Skeletal muscle cell (primary cell): ENCODE measurements at places on chromosomes 5 and 9.

DNA sequence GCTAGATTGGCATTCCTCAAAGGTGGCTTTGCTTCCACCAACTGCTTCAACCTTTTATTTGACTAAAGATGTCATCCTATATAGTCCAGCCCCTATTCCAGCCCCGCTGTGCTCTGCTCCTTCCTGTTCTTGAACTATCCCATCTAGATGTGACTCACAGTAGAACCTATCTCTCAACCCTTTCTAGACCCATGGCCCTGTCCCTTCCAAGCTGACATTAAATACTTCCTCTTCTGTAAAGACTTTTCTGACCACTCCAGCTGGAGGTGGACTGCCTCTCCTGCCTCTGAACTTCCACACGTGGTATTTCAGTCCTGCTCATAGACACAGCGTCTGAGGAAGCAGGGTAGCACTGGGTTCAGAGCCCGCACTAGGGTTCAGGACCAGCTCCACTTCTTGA, 32.4 kb downstream of the OSTF1 start:
- no peak for DNase-seq

- DNase-seq: no peak
Measured at GRCh38 chr9:95305770-95306492, 11.6 kb downstream of the FANCC start.

GRCh38 chr9:82726424-82727276, 336.3 kb downstream of the RASEF start:
- no peak for DNase-seq

DNA sequence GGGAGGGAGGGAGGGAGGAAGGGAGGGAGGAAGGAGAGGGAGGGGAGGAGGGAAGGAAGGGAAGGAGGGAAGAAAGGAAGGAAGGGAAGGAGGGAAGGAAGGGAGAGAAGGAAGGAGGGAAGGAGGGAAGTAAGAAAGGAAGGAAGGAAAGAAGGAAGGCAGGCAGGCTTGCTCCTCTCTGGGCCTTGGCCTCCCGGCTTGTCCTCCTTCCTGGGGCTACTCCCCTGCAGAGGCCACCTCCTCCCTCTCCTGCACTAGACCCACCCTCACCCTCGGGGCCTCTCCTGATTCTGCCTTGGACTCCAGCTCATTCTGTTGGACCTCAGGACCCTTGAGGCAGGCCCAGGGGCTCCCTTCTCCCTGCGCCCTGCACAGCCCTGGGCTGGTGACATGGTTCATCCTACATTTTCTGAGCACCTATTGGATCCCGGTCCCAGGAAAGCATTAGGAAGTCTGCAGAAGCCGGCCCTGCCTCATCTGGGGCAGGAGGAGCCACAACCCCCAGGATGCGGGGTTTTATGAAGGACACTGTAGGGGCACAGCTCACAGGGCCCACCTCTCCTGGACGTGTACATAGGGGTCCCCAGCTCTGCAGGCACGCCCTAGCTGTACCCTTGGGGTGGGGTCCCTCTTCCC, 23.0 kb downstream of the LHX3 start:
- DNase-seq: no peak

- DNase-seq: peak; percentile 21
Measured at GRCh38 chr5:108615216-108615615, 132.5 kb upstream of the FER start.

DNA sequence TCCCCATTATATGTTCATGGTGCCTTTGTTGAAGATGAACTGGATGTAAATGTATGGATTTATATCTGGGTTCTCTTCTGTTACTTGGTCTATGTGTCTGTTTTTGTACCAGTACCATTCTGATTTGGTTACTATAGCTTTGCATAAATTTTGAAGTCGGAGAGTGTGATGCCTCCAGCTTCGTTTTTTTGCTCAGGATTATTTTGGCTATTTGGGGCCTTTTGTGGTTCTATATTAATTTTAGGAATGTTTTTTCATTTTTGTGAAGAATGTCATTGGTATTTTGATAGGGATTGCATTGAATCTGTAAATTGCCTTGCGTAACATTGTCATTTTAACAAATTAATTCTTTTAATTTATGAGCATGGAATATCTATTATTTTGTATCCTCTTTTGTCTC, 36.6 kb upstream of the ZNF366 start:
- no peak for DNase-seq

- peak; percentile 16 for DNase-seq
Measured at GRCh38 chr9:107422189-107423185, 67.1 kb downstream of the KLF4 start.

DNA sequence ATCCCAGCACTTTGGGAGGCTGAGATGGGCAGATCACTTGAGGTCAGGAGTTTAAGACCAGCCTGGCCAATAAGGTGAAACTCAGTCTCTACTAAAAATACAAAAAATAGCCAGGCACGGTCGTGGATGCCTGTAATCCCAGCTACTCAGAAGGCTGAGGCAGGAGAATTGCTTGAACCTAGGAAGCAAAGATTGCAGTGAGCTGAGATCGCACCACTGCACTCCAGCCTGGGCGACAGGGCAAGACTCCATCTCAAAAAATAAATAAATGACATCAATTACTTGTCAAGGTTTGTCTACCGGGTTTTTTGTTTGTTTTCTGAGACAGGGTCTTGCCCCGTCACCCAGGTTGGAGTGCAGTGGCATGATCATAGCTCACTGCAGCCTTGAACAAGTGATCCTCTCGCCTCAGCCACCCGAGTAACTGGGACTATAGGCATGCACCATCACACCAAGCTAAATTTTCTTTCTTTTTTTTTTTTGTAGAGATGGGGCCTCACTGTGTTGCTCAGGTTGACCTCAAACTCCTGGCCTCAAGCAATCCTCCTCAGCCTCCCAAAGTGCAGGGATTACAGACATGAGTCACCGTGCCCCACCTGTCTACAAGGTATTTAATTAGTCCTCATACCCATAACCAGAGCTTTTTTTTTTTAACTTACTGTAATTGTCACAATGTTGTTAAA, 64.9 kb downstream of the SUSD1 start:
- no peak for DNase-seq
